WTC11 (cell line): ENCODE measurements at places on chromosomes 12 and 14.
A peak's percentile ranks its signal among the peaks of the same experiment; 100 is the strongest.

GRCh38 chr12:52378091-52378490, 7.4 kb downstream of the KRT84 start:
- DNase-seq = no peak

GRCh38 chr12:50745861-50746260, 18.0 kb upstream of the ATF1 start:
- DNase-seq = no peak

- no peak for DNase-seq
Measured at GRCh38 chr12:28164644-28165275, 25.5 kb upstream of the CCDC91 start.

DNA sequence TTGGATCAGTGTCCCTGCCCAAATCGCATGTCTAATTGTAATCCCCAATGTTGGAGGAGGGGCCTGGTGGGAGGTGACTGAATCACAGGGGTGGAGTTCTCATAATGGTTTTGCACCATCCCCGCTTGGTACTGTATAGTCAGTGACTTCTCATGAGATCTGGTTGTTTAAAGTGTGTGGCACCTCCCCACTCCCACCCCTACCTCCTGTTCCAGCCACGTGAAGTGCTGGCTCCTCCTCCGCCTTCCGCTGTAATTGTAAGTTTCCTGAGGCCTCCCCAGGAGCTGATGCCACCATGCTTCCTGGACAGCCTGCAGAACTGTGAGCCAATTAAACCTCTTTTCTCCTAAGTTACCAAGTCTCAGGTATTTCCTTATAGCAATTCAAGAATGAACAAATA, 67.2 kb downstream of the FERMT2 start:
- DNase-seq = no peak

- DNase-seq = peak; percentile 65
Measured at GRCh38 chr14:33764876-33765650, 185.8 kb downstream of the EGLN3 start.

- DNase-seq = no peak
Measured at GRCh38 chr12:56115329-56115728, 1.1 kb upstream of the RPL41 start.

DNA sequence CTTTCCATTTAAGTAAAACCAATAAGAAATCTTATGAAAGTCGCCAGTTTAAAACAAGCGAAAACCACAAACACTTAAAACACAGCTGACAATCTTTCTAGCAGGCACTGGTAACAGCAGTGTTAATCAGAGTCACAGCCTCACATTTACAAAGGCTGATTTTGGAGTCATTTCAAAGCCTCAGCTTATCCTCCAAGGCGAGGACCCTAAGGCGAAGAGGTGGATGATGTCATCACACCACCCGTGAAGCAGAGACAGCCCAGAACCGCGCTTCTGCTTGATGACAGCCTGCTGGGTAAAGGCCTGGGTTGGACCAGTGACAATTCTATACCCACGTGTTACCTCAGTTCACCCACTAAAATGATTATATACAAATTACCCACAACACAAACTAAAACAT, 10.1 kb downstream of the GOLGA3 start:
- DNase-seq = no peak

DNA sequence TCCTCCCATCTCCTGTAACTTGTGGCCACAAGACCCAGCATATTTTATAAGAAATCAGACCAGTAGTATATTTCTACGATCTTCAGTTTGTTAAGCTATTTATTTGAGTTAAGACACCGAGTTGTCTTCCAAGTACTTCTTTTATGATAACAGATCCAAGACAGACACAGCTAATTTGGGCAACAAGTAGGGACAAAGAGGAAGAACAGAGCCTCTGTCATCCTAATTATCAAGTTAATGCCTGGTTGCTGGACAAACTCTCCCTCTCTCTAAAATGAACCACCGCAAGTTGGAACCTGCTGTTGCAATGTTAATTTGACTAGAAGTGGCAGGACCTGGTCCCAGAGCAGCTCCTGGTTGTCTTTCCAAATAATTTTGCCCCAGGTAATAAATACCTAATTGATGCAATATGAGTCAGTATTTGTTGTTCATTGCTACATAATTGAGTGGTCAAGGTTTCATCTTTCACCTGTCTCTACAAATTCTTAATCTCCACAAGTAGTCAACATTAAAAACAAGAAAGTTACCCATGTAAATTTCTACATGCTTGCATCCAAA, 323.7 kb downstream of the PAWR start:
- no peak for DNase-seq

- no peak for DNase-seq
Measured at GRCh38 chr12:46209914-46210872, 58.6 kb downstream of the SLC38A1 start.

GRCh38 chr14:33915682-33916081, 35.2 kb downstream of the EGLN3 start:
- DNase-seq = no peak

GRCh38 chr12:94173660-94174265, 25.4 kb downstream of the PLXNC1 start:
- no peak for DNase-seq

- DNase-seq = peak; percentile 34
Measured at GRCh38 chr12:55728186-55728938, 447 bp downstream of the CD63 start.

GRCh38 chr12:46027172-46027571, 36.8 kb upstream of the SCAF11 start:
- no peak for DNase-seq

- DNase-seq = no peak
Measured at GRCh38 chr12:1436981-1437380, 157.4 kb downstream of the FBXL14 start.

DNA sequence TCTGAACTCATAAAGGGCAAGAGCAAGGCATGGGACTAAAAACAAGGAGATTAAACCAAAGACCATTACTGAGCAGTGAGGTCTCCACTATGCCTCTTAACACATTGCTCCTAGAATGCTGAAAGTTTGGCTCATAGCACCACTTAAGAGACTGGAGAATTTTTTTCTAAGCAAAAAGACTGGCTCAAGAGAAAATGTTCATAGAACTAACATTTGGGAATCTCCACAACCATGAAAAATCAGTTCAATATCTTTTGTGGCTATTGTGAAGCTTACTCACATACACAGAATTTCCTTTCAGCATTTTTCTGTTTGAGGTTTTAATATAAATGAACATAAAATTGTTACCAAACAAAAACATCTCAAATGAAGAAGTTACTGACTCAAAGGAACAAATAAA, 255.8 kb downstream of the CCDC91 start:
- DNase-seq = no peak

GRCh38 chr12:73486256-73486655, 1051.4 kb upstream of the ATXN7L3B start:
- DNase-seq = no peak

GRCh38 chr14:81337073-81337472, 63.1 kb downstream of the STON2 start:
- DNase-seq = no peak

DNA sequence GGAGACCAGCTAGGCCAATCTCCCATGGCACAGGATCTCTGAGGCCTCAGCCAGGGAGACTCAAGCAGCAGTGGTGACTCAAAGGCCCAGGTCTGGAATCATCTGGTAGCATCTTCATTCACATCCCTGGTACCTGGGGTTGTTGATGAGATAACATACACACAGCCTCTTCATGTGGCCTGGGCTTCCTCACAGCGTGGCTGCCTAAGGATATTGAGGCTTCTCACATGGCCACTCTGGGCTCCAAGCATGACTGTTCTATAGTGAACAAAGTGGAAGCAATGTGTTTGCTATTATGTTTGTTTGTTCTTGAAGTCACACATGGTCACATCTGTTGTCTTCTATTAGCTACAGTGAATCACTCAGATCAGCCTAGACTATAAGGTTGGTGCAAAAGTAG, 584.1 kb downstream of the VRK1 start:
- no peak for DNase-seq

GRCh38 chr12:82627799-82628198, 58.9 kb upstream of the TMTC2 start:
- no peak for DNase-seq

DNA sequence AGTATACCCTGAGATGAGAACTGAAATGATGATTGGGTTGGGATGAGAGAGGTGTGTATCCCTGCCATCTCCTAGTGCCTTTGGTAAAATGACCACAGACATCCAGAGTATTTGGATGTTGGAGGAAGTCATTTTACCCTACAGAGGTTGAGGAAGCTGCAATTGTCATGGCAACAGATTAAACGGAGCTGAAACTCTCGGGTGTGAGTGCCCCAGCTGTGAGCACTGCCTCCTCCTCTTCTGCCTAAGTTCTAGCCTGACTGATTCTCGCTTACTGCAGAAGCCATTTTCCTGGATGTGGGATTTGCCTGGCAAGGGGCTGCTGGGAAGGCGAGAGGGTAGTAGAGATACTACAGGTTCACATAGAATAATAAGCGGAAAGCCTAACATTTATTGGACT, 10.3 kb upstream of the PPP4R4 start:
- no peak for DNase-seq

DNA sequence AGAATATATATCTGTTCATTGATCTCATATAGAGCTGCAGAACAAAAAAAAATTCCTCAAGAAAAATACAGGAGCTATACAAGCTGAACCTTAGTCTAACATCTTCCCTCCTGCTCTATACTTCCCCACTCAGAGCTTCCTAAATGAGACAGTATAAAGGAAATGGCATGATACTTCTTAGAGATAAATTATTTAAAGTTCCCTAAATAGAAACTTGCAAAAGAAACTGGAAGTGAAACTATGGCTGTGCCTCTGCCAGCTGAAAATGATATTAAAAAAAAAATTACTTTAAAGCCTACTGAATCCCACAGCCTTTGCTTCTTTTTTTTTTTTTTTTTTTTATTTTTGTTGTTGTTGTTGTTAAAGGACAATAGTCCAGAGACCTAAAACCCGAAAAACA, 11.6 kb upstream of the NEK9 start:
- no peak for DNase-seq

- DNase-seq = no peak
Measured at GRCh38 chr14:82421286-82421685, 887.6 kb upstream of the SEL1L start.
